ENCODE measurements at places on chromosomes 5 and 9.

DNA sequence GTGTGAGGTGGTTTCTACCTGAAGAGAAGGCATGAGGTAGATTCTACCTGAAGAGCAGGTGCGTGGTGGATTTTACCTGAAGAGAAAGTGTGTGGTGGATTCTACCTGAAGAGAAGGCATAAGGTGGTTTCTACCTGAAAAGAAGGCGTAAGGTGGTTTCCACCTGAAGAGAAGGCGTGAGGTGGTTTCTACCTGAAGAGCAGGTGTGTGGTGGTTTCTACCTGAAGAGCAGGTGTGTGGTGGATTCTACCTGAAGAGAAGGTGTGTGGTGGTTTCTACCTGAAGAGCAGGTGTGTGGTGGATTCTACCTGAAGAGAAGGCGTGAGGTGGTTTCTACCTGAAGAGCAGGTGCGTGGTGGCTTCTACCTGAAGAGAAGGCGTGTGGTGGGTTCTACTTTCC is 192.8 kb downstream of the MED10 start:
- DNase-seq, result no peak

- no peak for DNase-seq
These were observed 42.3 kb downstream of the NSG2 start for GRCh38 chr5:174087783-174088182.

DNA sequence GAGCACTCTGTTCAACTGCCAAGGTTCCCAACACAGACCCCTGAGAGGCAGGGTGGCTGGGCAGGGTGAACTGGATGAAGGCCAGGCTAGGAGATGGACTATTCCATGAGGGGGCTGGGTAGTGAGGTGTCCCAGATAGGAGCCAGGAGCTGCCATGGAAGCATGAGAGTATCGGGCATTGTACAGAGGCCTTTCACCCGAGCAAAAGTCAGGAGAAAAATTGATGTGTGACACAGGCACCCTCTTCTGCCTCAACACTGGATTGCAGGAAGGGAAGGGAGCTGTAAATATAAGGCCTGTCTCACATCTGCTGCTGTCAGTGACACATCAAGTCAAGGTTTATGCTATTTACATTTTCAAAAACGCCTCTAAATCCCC is 74.6 kb downstream of the UBAP1 start:
- DNase-seq, result no peak

- DNase-seq, result no peak
These were observed 369.9 kb upstream of the DAB2 start for GRCh38 chr5:39794513-39795210.

GRCh38 chr9:108691614-108692013 is 164.2 kb downstream of the ACTL7B start:
- DNase-seq, result no peak

DNA sequence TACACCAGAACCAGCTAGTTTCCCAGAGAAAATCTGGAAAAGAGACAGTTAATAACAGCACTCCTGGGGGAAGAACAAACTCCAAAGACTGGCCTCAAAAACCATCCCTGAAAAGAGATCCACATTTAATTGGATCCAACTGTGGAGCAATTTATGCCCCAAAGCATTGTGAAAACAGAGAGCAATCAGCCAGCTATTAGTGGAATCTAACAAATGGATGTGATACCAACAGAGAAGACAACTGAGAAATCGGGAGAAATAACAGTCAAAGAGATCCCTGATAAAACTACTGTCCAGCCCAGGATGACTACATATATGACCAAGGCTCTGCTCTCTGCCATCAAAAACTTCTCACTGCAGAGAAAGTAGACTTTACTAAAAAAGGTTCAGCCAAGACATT is 40.5 kb upstream of the TRIO start:
- no peak for DNase-seq

GRCh38 chr9:136268318-136268717 is 22.7 kb upstream of the QSOX2 start:
- no peak for DNase-seq

- DNase-seq, result no peak
These were observed 134.9 kb downstream of the ATG10 start for GRCh38 chr5:82106756-82107155.

DNA sequence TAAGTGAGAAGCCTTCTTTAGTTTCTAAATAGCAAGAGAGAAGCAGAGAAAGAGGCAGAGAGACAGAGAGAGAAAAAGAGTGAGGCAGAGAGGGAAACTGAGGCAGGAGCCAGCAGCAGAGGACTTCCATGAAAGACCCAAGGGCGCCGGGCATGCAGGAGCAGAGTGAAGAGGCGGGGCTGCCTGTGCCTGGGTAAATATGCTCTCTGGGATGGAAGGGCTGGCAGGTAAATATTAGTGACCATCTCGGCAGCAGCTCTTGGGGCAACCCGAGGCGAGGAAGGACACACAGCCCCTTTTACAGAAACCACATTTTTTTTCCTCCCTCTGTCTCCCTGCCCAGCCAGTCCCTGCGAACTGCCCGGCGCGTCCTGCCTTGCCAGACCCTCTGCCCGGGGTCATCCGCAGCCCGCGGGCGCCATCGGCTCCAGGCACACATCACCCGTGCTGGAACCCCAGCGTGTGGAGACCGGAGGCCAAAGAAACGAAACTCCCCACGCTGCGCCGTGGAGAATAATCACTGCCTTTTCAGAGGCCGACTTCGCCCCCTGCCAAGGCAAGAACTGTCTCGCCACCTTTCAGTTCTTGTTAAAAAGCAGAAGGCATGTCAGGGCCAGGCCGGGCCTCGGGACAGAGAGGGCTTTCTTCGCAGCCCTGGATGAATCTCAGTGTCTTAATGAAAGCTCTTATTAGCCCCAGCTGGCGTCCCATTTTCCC is 61.3 kb downstream of the BOD1 start:
- DNase-seq, result no peak

GRCh38 chr5:40437452-40437861 is 242.3 kb upstream of the PTGER4 start:
- DNase-seq, result no peak

- DNase-seq, result no peak
These were observed 48.5 kb upstream of the ANKRD55 start for GRCh38 chr5:56281489-56282165.

GRCh38 chr5:61402244-61402823 is 70.3 kb downstream of the ZSWIM6 start:
- DNase-seq, result no peak

DNA sequence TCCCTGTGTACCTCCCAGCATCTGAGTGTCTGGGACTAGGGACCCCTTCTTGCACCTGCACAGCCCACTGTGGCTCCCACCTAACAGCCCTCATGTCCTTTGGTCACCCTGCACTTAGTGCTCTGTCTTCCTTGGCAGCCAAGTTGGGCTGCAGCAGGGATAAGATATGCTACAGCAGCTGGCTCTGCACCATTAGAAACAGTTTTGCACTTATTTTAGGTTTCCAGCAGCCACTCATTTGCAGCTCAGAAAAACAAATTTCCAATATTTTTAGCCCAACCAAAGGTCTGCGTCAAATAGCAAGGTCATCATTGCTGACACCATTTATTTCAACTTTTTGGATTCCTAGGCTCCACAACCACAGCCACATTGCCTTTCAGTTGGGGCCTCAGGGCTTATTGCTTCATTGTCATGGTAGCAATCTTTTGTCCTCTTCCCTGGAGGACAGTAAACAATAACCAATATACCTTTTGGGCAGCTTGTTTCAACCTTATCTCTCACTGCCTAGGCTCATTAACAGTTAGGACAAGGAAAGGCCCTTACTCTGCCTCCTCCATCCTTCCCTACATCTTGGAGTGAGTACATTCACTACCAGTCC is 263.9 kb downstream of the COX7C start:
- no peak for DNase-seq

GRCh38 chr9:137544176-137544760 is 5.9 kb downstream of the PNPLA7 start:
- no peak for DNase-seq

DNA sequence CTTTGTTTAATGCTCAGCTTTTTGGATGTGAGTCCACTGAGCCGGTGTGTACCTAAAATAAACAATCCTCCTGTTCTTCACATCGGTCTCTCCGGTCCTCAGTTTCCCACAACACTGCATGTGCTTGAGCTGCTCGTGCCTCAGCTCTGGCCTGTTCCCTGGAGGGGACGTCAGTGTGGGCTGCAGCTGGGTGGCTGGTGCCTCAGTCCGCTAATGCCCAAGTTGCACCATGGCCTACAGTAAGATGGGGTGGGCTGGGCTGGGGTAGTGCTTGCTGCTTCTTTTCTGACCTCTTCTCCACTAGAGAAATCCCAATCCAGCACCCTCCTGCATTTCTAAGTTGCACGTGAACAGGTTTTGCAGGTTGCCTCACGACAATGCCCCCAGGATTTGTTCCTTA is 595 bp upstream of the BTNL9 start:
- DNase-seq, result no peak
